ENCODE measurements at places on chromosomes 4 and X.
A peak's percentile ranks its signal among the peaks of the same experiment; 100 is the strongest.

GRCh38 chr4:133513901-133514300 is 364.8 kb downstream of the PCDH10 start:
- DNase-seq, result no peak

- DNase-seq, result no peak
Observed at GRCh38 chr4:179151770-179152169, 1709.5 kb upstream of the AGA start.

DNA sequence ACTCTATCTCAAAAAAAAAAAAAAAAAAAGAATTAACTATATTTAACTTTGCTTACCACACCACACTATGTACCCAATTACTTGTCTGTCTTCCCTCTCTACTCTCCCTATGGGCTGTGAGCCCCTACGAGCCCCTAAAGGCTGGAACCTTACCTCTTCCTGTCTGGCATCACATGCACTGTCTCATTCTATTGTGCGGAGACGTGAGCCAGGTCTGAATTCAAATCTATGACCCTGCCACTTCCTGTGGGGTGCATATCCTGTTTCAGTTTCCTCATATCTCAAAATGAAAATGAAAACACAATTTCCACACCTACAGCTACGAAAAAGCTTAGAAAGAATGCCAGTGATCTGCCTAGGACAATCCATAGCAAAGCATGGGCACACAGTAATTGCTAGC is 42.9 kb upstream of the HS3ST1 start:
- no peak for DNase-seq

DNA sequence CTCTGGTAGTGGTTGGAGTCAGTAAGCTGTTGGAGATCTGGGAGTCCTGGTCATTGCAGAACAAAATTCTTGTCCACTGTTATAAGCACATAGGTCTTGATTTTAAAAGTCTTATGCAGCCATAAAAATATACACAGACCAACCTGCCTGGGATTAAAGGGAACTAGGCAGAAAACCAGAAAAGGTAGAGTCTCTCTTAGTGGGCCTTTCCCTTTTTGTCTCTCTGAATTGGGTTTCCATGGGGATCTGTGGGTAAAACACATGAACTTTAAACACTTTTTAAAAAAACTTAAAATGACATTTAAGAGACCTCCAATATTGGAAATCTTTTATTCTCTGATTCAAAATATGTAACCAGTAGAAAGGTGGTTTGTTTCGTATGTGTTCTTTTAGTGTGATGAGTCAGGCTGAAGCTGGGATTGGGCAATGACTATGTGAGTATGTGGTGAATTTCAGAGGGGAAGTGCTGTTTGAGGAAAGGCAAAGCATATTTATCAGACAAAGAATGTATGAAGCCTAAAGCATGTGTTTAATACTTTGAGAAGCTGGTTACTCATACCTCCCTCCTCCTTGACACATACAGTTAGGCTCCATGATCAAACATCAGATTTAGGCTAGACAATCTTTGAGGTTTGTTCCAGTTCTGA is 29.6 kb downstream of the SLC16A2 start:
- peak; percentile 29 for DNase-seq

DNA sequence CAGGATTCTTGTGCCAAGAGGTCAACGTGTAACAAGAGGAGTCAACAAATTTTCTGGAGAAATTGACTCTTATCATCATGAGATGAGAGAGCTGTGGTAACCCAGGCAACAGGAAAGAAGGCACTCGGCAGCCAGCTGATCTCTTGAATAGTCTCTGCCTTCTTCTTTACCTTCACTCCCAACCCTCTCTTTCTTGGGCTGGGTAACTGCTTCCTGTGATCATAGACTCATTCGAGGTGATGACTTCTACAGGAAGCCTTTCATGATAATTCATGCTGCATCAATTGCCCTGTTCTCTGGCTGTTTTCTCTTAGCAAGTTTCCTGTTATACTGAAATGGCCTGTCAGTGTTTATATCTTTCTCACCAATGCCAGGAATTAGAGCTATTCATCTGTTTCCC is 70.8 kb upstream of the FSTL5 start:
- DNase-seq, result no peak

GRCh38 chr4:72077346-72077745 is 45.5 kb downstream of the NPFFR2 start:
- no peak for DNase-seq

- DNase-seq, result peak; percentile 53
Observed at GRCh38 chr4:186725469-186726425, 2.1 kb upstream of the FAT1 start.

DNA sequence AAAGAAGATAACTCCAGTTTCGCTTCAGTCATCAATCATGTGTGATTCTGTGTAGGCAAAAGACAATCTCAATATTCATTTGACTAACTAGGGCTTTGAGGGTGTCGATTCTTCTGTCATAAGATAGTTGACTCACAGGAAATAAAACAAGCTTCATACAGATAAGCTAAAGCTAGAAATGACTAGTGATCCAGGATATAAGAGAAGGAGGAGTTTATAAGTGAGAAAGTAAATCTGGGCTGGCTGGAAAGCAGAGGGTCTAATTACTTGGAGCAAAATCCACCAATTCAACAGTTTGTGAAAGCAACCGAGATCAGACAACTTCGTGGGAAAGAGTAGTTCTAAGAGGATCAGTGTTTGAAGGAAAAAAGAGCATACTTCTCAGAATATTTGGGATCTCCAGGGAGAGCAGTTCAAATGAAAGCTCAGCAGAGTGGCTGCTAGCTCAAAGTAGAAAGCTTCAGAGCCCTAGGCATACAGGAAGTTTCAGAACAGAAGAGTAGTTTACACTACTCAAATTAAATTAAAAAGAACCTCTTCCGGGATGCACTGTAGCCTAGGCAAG is 429.3 kb downstream of the INPP4B start:
- no peak for DNase-seq

GRCh38 chrX:19640693-19641374 is 125.5 kb upstream of the MAP3K15 start:
- no peak for DNase-seq

DNA sequence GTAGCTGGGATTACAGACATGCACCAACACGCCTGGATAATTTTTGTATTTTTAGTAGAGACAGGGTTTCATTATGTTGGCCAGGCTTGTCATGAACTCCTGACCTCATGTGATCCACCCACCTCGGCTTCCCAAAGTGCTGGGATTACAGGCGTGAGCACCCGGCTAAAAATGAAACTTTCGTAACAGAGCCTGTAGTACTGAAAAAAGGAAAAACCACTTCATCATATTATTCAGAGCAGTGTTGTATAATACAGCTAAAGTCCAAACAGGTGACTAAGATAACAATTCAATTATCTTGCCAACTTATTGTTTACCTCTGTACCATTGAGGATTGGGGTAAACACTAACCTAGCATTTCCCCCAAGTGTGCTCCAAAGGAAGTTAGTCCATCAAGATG is 43.9 kb upstream of the HPRT1 start:
- DNase-seq, result no peak

- no peak for DNase-seq
Observed at GRCh38 chrX:3218442-3218841, 128.0 kb downstream of the MXRA5 start.

GRCh38 chr4:188754372-188755002 is 615.2 kb downstream of the TRIML1 start:
- no peak for DNase-seq

- no peak for DNase-seq
Observed at GRCh38 chr4:105666693-105667092, 41.8 kb downstream of the INTS12 start.

DNA sequence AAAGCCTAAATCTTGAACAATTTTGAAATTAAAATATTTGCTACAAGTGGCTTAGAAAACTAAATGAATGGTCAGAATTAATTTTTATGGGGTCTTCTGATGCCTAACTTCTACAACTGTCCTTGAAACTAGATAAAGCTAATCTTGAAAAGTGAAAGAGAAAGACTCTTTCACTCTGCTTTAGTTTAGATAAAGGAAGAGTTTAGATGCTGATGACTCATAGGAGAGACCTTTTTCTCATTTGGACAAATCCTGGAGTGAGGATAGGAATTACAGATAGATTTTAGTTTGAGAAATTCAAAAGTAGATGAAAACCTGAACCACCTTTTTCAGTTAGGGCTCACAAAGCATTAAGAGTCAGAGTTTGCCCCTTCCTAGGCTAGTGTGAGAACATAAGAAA is 342.3 kb upstream of the GRID2 start:
- no peak for DNase-seq

DNA sequence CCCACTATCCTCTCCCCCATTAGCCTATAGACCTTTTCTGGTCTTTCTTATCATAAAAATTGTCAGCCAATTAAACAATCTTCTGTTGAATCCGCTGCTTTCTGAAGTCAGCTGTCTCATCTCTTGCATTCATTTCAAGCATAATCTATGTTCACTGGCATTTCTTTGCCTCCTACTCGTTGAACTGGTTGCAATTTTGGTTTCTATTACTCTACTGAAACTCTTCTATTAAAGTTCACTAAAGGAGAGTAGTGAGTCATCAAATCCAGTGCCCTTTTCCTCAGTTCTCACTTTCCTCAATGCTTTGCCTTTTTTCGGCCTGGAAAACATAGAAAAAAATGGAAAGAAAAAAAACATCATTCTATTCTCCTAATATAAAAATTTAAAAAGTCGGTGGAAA is 23.9 kb upstream of the CXCL13 start:
- no peak for DNase-seq

DNA sequence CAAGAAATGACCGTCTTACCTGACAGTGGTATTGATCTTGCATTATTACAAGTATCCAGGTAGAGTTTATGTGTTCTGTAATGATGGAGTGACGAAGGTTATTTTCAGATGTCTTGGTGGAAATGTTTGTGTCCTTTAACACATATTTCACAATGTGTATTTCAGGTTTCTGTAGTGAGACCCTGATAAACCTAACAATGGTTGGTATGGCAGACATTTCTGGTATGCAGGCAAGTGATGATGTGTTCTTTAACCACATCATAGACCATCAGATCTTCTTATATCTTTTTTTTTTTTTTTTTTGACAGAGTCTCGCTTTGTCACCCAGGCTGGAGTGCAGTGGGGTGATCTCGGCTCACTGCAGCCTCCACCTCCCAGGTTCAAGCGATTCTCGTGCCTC is 14.6 kb upstream of the ATXN3L start:
- no peak for DNase-seq

DNA sequence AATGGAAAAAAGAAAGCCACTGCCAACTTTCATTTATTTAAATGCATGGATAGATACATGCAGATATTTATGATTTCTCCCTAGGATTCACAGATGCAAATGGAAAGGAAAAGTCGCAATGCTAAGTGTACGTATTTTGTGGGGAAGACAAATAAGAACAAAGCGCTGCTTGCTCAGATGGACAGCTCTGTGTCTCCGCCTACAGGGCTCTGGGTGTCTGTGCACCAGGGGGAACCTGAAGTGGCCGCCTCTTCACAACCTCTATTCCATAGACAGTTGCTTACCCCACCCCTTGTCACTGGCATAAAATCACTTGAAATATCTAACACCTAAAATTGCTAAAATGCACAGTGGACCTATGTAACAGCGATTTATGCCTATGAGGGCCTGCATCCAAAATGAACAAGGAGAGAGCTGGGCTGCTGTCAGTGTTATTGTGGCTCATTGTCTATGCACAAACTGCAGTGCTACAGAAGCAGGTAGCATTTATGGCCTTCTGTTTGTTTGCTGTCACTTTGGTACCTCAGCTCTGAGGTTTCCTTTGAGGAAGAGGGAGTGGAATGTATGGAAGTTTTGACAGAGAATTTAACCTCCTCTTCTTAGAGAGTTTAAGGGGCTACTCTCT is 58.6 kb upstream of the PAGE1 start:
- DNase-seq, result no peak

Data from omental fat pad (tissue), 4 donors.